ENCODE measurements at places on chromosomes 12 and 14.

DNA sequence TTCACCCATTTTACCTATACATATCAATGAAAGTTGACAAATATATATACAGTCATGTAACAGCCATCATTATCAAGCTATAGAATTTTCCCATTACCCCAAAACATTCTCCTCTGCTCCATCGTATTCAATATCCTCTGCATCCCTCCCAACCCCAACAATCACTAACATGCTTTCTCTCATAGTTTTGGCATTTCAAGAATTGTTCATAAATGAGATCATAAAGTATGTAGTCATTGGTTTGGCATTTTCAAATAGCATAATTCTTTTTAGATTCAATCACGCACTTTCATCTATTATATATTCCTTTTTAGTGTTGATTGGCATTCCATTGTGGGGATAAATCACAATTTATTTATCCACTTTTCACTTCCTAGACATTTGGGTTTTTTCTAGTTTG is 866.0 kb upstream of the TMEM132C start:
- DNase-seq = peak; percentile 32

DNA sequence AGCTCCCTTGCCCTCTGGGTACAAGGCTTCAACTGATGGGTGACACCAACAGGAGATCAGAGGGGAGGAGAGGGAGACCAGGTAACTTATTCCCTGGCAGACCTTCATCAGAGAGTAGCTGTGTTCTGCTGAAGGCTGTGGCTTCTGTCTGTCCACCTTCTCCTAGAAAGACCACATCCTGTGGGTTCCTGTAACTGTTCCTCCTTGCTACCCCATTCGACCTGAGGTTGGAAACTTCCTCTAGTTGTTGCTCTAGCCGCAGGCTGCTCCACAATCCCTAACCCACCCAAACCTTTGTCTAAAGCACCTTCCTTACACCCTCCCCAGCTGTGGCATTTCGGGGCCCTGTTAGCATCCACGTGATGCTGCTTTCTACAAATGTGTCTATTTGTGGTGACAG is 454.2 kb downstream of the DPF3 start:
- no peak for DNase-seq

GRCh38 chr12:124179936-124180607 is 114.8 kb upstream of the RFLNA start:
- no peak for DNase-seq

DNA sequence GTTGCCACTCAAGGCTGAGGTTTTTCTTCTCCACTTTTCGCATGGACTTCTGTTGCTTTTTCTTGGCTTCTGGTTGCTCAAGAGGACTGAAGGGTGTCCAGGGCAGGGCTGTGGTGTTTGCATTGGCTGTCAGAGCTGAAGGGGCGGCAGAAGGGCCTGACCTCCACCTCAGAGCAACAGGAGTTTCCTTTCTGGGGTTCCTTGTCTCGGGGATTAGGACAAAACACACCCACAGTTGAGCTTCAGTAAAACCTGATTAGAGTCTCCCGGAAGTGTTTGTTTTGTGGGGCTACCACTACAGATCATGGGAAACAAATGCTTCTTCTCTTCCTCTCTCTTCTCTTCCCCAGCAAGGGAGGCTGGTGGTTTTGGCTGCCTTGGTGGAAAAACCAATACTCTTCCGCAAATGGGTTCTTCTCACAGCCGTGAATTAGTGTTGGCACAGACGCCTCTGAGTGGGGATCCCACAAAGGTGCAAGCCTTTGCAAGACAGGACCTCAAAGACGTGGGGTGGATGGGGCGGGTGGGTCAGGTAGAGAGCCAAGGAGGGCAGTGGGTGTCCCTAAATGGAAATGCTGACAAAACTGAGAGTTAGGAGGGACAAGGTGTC is 317.7 kb upstream of the TBX3 start:
- peak; percentile 27 for DNase-seq

GRCh38 chr12:88549929-88550328 is 30.3 kb downstream of the KITLG start:
- no peak for DNase-seq

DNA sequence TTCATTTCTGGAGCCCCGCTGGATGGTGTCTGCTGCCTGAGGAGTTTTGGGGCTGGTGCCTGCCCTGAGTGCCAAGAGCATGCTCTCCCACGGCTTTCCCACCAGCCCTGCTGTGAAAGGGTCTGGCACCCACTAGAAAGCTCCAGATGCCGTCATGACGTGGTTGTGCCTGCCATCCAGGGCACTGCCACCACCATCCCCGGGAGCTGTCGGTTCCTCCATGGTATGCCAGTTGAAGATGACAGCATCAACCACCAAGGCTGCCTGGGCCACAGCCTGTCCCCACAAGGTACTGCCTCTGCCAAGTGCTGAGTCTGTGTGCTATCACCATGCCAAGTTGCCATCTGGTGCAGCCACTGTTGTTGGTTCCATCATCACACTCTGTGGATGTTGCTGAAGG is 85.9 kb downstream of the TTC8 start:
- no peak for DNase-seq

DNA sequence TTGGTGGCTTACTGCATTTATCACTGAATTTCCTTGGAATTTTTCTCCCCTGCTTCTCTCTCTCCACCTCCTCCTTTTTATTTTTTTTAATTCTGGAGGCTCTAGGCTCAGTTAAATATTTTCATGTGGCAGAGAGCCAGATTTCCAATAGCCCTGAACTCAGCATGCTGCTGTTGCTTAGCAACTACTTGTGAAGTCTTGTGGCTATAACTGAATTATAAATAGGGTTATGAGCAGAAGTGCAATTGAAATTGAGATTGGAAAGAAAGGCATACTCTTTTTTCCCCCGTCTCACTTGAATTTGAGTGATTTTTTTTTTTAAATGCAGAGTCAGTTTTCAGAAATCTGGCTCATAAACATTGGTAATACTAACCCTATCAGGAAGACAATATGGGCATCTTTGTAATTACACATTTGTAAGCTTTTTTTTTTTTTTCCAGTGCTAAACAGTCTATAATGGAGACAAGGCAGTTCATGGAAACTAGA is 38.3 kb downstream of the ATF7IP start:
- peak; percentile 93 for DNase-seq

- no peak for DNase-seq
Observed at GRCh38 chr14:89572596-89573398, 155.8 kb upstream of the FOXN3 start.

- peak; percentile 38 for DNase-seq
Observed at GRCh38 chr12:26286186-26286585, 90.8 kb downstream of the SSPN start.

GRCh38 chr12:52335598-52336262 is 14.5 kb upstream of the KRT83 start:
- DNase-seq = no peak

- DNase-seq = no peak
Observed at GRCh38 chr14:76191297-76191696, 39.6 kb downstream of the GPATCH2L start.

DNA sequence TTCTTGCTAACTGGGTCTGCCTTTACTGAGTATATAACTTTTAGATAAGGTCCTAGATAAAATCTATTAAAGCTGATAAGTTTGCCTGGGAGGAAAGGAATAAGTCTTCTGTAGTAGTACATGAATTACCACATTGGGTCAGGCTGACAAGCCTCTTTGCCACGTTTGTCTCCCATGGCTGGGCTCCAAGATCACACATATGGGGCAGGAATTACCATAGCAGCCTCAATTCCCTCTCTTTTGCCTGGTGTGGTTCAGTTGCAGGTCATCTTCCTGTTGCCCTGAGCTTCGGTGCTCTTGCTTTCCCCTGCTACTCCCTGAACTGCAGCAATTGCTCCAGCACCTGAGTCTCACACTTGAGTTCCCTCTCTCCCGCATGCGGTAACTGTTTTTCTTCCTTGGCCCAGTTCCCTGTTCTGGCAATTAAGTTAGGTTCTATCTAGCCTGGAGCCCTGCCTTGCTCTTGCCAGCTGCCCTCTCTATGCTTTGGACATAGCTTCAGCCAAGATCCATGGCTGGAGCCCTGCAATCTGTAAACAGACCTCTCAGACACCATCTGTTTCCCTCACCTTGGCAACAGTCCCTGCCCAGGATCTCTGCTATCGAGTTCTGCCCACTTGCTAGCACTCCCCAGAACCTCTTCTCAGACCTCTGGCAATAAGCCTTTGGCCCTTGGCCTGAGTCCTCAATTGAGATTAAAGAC is 5.8 kb upstream of the GLT8D2 start:
- peak; percentile 24 for DNase-seq

GRCh38 chr14:87935886-87936285 is 57.1 kb downstream of the GALC start:
- DNase-seq = no peak

GRCh38 chr12:14873440-14874185 is 12.0 kb downstream of the MGP start:
- DNase-seq = no peak

DNA sequence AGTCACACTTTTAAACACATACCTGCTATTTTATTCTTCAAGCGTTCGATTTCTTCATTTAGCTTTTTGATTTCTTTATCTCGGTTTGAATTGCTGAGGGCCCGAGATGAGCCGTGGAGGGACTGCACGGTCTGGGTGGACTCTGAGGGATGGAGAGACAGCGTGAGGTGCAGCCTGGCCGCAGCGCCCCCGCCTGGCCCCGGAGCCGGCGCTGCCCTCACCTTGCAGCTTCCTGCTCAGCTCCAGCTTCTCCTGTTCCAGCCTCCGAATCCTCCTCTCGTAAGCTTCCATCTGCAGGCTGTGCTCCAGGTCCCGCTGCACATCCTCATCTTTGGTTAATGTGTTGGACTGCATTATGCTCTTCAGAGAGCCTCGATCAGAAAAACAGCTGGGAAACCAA is 53.2 kb downstream of the AMN start:
- no peak for DNase-seq

DNA sequence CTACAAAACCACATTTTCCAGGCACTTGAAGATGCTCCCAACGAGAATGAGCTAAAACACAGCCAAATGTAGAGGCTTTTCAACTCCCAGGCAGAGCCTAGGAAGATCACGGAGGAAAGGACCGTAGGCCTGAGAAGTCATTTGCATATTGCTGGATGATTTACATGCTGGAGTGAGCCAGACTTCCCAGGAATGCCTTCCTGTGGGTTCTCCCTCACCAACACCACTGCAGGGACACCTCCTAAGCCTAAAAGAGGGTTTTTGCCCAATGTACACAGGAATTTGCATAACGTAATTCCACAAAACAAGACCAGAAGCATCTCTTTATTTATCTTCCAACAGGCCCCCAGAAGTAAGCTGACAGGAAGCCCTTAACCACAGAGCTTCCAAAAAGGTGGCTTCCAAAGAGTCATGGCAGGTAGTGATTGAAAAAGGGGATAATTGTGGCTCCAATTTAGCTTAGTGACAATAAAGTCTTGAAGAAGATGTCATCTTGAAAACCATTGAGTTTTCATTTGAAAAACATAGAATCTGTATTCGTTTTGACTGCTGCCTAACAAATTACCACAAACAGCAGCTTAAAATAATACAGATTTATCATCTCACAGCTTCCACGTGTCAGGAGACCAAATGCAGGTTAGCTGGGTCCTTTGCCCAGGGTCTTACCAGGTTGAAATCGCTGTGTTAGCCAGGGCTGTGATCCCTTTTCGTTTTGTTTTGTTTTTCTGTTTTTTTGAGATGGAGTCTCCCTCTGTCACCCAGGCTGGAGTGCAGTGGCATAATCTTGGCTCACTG is 116.2 kb downstream of the EGLN3 start:
- DNase-seq = no peak

DNA sequence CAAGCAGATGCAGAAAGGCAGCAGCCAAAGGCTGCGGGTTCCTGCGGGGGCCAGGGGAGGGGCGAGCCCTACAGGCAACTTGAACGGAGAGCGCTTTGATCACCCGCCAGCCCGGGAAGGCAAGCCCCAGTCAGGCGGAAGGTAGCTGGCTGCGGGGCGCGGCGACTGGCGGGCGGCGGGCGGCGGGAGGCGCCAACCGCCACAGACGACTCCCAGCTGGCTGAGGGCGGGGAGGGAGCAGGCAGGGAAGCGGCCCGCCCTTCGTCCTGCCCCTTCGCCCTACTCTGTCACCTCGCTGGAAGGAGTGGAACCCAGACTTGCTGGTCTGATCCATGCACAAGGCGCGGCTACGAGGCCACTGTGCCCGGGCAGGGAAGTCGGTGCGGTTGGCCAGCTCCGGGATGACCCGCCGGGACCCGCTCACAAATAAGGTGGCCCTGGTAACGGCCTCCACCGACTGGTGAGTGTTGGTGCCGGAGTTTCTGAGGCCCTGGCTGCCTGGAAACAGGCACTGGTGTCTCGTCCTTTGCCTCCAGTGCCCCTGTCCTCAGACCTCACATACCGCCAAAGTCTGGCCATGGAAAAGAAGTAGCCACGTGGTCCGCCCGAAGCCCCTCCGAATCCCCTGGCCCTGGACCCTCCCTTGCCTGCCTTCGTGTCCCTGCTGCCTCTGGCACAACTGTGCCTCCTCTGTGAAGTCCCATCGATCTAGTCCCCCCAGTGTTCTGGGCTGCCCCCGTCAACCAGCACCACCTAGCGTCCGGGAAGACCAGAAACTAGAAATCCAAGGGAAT is 15.4 kb upstream of the CARMIL3 start:
- DNase-seq = peak; percentile 49

DNA sequence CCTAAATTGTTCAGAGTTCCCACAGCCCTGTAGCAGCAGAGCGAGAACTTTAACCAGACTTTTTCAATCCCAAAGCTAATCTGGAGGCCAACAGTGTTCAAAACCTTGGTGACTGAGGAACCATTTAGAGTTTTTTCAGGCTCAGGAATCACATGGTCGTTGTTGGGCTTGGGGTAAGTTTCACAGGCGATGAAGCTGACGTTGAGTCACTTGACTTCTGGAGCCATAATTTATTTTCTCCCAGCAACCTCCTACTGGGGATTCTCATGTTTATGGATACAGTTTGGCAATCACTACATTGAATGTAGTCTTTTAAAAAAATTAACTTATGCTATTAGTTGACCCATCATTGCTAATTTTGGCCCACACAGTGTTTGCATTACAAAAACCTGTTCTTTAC is 34.5 kb downstream of the SSPN start:
- peak; percentile 19 for DNase-seq

DNA sequence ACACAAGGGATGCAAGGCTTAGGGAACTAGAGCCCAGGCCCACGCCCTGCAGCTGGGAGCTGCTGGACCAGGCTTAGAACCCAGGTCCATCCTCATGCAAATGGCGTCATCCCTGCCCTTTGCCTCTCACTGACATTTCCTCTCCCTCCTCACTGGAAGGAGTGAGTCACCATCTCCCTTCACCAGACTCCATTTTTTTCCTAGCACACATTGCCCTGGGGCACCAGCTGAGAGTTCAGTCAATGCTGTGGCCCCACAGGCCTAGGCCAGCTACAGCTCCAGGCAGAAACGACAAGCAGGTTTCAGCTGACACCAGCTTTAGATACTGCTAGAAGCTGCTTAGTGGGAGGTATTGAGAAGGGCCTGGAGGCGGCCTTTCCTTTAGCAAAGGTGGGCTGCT is 98.9 kb downstream of the RIMBP2 start:
- no peak for DNase-seq

GRCh38 chr14:75866970-75867369 is 114.8 kb downstream of the TGFB3 start:
- DNase-seq = no peak

- DNase-seq = no peak
Observed at GRCh38 chr14:40758076-40758475, 848.6 kb upstream of the LRFN5 start.

GRCh38 chr14:67240168-67240932 is 885 bp upstream of the PALS1 start:
- peak; percentile 21 for DNase-seq

- no peak for DNase-seq
Observed at GRCh38 chr12:81699551-81699950, 59.6 kb downstream of the PPFIA2 start.

GRCh38 chr12:12433203-12433731 is 76.4 kb downstream of the BORCS5 start:
- DNase-seq = no peak
